ENCODE measurements at places on chromosomes 1 and 21.

GRCh38 chr1:55127827-55128343 is 87.3 kb downstream of the USP24 start:
- H3K27me3 ChIP-seq = no peaks in the 10 kb centered on the region
- peaks cover 53% of the 10 kb centered on the region for H3K36me3 ChIP-seq
- H3K4me3 ChIP-seq = no peak overlapping the region
- H3K27ac ChIP-seq = no peak overlapping the region

DNA sequence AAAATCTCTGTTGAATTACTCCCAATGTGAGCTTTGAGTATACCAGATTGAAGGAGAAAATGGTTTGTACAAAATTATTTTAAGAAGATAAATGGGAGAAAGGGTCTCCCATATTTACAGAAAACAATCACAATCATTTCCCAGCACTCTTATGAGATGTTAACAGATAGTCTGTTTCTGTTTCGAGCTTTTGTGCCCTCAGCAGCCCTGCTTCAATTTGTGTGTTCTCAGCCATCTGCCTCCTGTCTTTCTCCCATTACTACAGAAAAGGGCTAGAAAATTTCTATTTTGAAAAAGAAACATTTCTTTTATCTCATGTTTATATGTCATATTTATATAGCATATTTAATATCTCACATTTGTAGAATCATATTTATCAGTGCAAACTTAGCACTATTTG is 498.4 kb downstream of the TTLL7 start:
- no peak overlapping the region for H3K27ac ChIP-seq
- no peak overlapping the region for H3K4me3 ChIP-seq
- H3K36me3 ChIP-seq = no peaks in the 10 kb centered on the region

DNA sequence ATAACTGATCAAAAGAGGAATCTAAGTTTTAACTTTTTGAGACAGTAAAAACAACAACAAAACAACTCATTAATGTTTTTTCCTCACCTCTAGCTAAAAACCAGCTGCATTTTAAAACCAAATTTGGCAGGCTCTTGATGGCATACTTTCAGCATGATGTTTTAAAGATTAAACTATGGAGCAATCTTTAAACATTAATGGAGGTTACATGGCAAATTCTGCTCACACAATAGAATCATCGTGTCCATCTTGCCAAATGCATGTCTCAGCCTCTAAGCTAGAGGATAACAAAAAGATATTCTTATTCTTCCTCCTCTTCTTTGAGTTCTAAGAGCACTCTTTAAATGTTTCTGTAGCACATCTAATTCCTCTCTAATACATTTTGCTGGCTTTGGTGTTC is 579.8 kb upstream of the PKN2 start:
- no peaks in the 10 kb centered on the region for H3K27me3 ChIP-seq

GRCh38 chr1:5856246-5856815 is 135.9 kb downstream of the NPHP4 start:
- DNase-seq = peak; percentile 44
- peaks cover 4% of the 10 kb centered on the region for H3K36me3 ChIP-seq
- no peak overlapping the region for H3K27ac ChIP-seq
- H3K4me1 ChIP-seq = no peaks in the 10 kb centered on the region
- no peaks in the 10 kb centered on the region for H3K27me3 ChIP-seq
- H3K4me3 ChIP-seq = no peak overlapping the region

GRCh38 chr21:38984982-38985567 is 179.3 kb downstream of the ETS2 start:
- H3K4me1 ChIP-seq = peaks cover 26% of the 10 kb centered on the region
- DNase-seq = no peak
- H3K4me3 ChIP-seq = no peak overlapping the region

DNA sequence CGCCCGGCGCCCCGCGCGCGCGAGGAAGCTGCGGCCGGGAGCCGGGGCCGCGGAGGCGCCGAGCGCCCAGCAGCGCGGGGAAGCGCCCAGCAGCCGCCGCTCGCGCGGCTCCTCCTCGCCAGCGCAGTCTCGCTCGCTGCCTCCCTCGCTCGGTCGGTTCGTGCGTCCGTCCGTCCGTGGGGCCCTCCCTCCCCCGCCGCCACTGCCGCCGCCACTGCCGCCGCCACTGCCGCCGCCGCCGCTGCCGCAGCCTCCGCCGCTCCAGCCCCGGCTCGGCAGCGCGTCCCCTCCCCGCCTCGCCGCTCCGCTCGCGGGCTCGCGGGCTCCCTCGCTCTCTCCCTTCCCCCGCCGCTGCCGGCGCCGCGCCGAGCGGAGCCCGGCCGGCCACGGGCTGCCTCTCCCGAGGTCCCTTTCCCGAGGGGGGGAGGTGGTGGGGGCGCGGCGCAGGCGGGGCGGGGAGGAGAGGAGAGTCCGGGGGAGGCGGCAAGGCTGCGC is at the start of gene KCND3:
Gene KCND3, minus strand, starts transcription at position 138 of the 495 bp plus-strand sequence.
- DNase-seq = no peak
- peaks cover 26% of the 10 kb centered on the region for H3K27me3 ChIP-seq
- no peak within 1 kb of the TSS for H3K27ac ChIP-seq
- H3K4me3 ChIP-seq = peak within 1 kb of the TSS; percentile 69

DNA sequence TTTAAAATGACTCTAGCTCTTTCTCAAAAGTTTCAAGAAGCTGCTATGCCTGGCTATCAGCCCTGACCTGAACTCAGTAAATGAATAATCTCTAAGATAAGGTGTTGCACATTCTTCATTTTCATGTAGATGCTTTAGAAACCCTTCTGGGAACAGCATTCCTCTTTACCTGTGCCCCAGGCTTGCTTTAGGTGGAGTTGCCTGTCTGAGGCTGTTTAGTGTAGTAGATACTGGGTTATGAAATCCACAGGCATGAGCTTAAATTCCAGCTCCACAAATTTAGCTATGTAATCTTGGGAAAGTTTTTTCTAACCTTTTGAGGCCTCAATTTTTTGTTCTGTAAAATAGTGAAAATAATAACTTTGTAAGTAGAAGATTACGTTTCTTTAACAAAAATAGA is 41.6 kb downstream of the ATP6V1G3 start:
- no peak for DNase-seq
- H3K27me3 ChIP-seq = no peaks in the 10 kb centered on the region
- H3K4me1 ChIP-seq = no peaks in the 10 kb centered on the region
- no peak overlapping the region for H3K4me3 ChIP-seq
- peaks cover 4% of the 10 kb centered on the region for H3K36me3 ChIP-seq

GRCh38 chr1:234658138-234658537 is 48.2 kb upstream of the IRF2BP2 start:
- peaks cover 12% of the 10 kb centered on the region for H3K4me1 ChIP-seq
- no peaks in the 10 kb centered on the region for H3K27me3 ChIP-seq
- H3K27ac ChIP-seq = no peak overlapping the region
- no peak overlapping the region for H3K4me3 ChIP-seq

DNA sequence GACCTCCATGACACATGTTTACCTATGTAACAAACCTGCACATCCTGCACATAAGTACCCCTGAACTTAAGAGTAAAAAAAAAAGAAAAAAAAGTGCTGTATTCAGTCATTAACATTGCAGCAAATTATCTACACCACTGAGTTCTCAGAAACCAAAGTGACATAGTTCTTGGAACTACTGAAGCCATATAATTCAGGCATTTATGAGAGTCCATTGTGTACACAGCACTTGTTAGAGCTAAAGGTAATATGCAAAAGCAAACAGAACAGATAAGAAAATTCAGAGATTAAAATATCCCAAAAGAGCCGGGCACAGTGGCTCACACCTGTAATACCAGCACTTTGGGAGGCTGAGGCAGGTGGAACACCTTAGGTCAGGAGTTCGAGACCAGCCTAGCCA is 38.0 kb downstream of the F5 start:
- H3K36me3 ChIP-seq = no peaks in the 10 kb centered on the region

- no peak for DNase-seq
- H3K4me1 ChIP-seq = peaks cover 5% of the 10 kb centered on the region
- H3K36me3 ChIP-seq = peaks cover 48% of the 10 kb centered on the region
Measured at GRCh38 chr1:42926235-42926878, 32.3 kb downstream of the SLC2A1 start.

DNA sequence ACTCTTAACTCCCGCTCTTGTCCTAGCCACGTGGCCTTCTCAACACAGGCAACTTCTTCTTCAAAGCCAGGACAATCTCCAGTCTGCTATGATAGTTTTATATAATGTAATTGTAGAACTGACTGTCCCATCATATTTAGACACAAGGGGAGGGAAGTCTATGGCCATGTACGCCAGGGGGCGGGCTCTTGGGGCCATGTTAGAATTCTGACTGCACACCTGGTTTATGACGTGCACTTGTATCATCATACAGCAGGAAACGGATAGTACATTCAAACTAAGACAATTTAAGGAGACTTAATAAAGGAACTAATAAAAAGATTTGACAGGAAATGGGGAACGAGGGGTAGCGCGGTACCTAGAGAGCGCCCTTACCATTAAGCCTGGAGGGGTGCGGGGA is 21.5 kb downstream of the DMRTB1 start:
- DNase-seq = no peak
- no peaks in the 10 kb centered on the region for H3K36me3 ChIP-seq
- no peak overlapping the region for H3K27ac ChIP-seq
- H3K4me1 ChIP-seq = no peaks in the 10 kb centered on the region
- peaks cover 4% of the 10 kb centered on the region for H3K27me3 ChIP-seq
- H3K4me3 ChIP-seq = no peak overlapping the region

- H3K27ac ChIP-seq = no peak overlapping the region
- H3K36me3 ChIP-seq = no peaks in the 10 kb centered on the region
- H3K27me3 ChIP-seq = no peaks in the 10 kb centered on the region
- H3K4me1 ChIP-seq = no peaks in the 10 kb centered on the region
- DNase-seq = no peak
- no peak overlapping the region for H3K4me3 ChIP-seq
Measured at GRCh38 chr1:241156231-241156965, 200.6 kb downstream of the RGS7 start.

GRCh38 chr1:41380979-41381691 is 19.9 kb downstream of the FOXO6 start:
- H3K36me3 ChIP-seq = no peaks in the 10 kb centered on the region
- H3K27me3 ChIP-seq = peaks cover 11% of the 10 kb centered on the region
- H3K4me1 ChIP-seq = peaks cover 9% of the 10 kb centered on the region
- H3K27ac ChIP-seq = no peak overlapping the region
- DNase-seq = no peak
- peak overlapping the region; percentile 67 for H3K4me3 ChIP-seq

DNA sequence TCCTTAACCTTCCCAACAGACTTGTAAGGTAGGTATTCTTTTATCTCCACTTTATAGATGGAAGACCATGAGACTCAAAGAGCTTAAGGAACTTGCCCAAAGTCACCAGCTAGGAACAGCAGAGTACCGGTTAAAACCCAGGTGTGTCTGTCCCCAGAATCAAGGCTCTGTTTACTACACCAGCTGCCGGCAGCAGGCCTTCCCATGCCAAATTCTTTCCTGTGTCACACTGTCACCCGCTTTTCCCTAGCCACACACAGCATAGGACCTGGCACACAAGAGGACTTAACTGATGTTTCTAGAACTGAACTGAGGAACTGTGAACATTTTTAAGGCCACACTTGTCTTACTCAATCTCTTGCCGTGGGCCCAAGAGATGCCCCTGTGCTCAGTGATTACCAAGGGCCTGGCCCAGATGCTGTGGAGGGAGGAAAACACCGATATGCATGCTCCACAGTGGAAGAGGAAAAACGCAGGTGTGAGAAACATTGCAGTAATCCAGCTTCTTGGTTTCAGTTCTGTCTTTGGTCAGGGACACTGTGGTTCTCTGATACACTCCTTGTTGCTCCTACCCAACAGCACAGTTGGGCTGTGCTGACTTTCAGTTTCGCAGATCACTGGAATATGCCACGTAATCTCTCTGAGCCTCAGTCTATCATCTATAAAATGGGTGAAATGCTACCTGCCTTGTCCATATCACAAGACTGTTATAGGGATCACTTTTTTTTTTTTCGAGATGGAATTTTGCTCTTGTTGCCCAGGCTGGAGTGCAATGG is 13.9 kb upstream of the LY9 start:
- no peak overlapping the region for H3K4me3 ChIP-seq
- no peaks in the 10 kb centered on the region for H3K4me1 ChIP-seq
- H3K36me3 ChIP-seq = peaks cover 11% of the 10 kb centered on the region
- no peak overlapping the region for H3K27ac ChIP-seq

GRCh38 chr1:85554630-85555327 is 25.8 kb upstream of the CCN1 start:
- no peak for DNase-seq
- no peak overlapping the region for H3K4me3 ChIP-seq
- H3K27ac ChIP-seq = no peak overlapping the region
- H3K4me1 ChIP-seq = no peaks in the 10 kb centered on the region
- H3K27me3 ChIP-seq = no peaks in the 10 kb centered on the region

GRCh38 chr1:27876341-27877114 is 4.2 kb downstream of the THEMIS2 start:
- no peak overlapping the region for H3K27ac ChIP-seq
- no peaks in the 10 kb centered on the region for H3K36me3 ChIP-seq
- H3K4me1 ChIP-seq = no peaks in the 10 kb centered on the region
- H3K4me3 ChIP-seq = no peak overlapping the region

DNA sequence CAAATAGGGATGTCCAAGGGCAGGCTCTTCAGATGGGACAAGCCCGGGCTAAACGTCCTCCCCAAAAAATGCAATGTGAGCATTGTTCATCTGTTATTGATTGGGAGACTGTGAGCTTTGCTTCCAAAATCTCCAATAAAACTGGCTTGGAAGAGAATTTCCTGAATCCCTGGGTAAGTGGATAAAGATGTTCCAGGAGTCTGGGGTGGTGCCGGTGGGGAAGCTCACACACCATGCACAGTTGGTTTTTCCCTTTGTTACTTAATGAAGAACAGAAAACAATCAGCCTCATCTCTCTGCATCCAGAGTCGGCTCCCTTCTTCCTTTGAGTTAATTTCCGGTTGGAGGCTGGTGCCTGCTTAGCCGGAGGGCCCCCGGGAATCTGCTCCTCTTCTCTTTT is 72.1 kb upstream of the ZBTB40 start:
- no peaks in the 10 kb centered on the region for H3K36me3 ChIP-seq
- H3K4me1 ChIP-seq = no peaks in the 10 kb centered on the region
- no peak overlapping the region for H3K4me3 ChIP-seq
- no peak overlapping the region for H3K27ac ChIP-seq
- no peaks in the 10 kb centered on the region for H3K27me3 ChIP-seq

DNA sequence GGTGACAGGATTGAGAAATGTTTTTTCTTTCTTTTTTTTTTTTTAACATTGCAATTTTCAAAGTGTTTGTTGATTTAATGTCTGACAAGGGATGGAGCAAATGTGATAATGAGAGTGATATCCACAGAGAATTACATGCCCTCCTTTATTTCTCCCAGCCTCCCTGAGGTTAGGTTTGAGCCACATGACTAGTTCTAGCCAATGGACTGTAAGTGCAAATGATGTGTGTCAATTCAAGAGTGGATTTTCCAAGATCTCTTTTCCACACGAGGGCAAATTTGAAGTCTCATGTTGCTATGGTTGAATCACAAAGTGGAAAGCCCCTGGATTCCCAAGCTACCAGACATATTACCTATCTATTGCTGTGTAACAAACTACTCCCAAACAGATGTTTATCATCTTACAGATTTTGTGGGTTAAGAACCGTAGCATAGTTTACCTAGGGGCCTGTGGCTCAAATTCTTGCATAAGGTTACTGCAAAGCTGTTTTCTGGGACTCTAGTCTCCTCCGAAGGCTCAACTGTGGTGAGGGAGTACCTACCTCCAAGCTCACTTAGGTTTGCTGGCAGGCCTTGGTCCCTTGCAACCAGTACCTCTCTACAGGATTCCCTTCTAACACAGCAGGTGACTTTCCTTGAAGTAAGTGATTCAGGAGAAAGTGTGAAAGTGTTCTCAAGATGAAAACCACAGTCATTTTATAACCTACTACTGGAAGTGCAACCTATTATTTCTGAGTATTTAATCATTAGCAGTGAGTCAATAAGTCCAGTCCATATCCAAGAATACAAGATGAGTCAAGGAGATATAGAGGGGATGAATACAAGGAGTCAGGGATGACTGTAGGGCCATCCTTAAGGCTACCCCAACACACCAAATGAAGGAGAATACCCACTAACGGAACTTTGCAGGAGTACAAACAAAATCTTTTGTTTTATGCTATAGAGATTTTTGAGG is 533.6 kb downstream of the PTPRC start:
- no peak overlapping the region for H3K27ac ChIP-seq
- no peaks in the 10 kb centered on the region for H3K4me1 ChIP-seq
- no peaks in the 10 kb centered on the region for H3K36me3 ChIP-seq
- DNase-seq = no peak
- H3K27me3 ChIP-seq = no peaks in the 10 kb centered on the region
- no peak overlapping the region for H3K4me3 ChIP-seq
